Effector memory CD4-positive, alpha-beta T cell (primary cell): ENCODE measurements at places on chromosomes 11 and 22.

DNA sequence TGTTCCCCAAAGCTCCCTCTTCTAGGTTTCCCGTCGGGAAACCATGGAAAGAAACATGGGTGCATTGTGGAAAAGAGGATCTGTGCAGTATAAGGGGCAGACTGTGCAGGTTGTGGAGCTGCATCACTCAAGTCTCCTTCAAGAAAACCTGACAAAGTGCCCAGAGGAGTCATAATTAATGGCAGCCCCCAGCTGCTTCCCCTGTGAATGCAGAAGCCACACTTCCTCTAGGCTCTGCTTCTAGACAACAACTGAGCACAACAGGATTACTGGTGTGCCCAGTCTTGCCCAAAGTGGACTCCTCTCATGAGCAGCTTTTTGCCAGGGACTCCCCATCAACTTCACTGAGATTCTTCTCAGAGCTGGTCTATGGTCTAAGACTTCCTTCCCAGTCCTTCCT, 42.6 kb upstream of the SCUBE2 start:
- no peak for DNase-seq

DNA sequence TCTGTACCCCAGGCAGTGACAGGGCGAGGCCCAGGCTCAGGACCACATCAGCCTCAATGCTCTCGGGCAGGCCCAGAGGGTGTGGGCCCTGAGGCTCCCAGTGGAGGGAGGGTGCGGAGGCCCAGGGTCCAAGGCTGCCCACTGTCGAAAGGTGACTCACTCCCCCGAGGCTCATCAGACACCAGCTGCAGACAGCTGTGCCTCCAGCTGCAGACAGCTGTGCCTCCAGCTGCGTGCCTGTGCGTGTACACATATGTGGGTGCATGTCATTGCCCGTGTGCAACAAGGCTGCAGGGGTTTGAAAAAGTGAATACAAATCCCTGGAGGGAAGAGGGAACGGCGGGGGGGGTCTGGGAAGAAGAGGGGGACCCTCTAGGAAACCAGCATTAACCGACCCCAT, 134.3 kb downstream of the BRD1 start:
- DNase-seq: no peak

GRCh38 chr22:28771195-28771791, 1.2 kb upstream of the CCDC117 start:
- no peak for DNase-seq

GRCh38 chr11:94780432-94780831, 12.3 kb downstream of the AMOTL1 start:
- DNase-seq: no peak

- no peak for DNase-seq
Observed at GRCh38 chr11:125869521-125869920, 17.9 kb upstream of the HYLS1 start.

DNA sequence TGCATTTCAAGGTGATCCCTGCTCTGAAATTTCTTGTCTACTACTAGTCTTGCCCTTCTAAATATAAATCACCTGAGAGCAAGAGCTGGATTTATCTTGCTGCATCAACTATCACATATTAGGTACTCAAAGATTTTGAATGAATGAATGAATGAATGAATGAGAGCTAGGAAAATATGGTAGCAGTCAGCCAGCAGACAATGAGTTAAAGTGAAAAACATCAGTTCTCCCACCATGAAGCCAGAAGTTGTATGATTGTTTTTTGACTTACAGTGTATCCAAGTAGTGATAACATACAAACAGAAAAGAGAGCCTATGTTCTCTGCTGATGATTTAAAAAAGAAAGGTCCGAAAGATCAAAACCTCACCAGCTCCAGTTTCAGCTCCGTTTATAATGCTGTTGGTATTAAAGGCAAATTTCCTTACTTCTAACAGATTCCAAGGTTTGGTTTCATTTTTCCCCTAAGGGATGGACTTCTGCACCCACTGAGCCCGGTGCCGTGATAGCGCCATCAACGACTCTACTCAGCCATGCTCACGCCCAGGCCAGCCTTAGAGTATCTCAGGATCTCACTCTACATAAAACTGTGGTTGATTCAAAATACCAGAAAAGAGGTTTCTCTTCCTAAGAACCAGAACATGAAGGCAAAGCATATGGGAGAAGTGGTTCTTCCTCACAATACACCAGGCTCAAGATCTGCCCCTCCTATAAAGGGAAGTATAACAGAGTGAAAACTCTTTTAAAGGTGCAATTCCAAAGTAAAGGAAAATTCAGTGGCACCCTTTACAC, 92.0 kb downstream of the SGSM3 start:
- no peak for DNase-seq

- DNase-seq: no peak
Observed at GRCh38 chr11:7826324-7826723, 29.6 kb upstream of the OR5P2 start.

- DNase-seq: no peak
Observed at GRCh38 chr11:10565493-10565892, 3.0 kb downstream of the LYVE1 start.

- DNase-seq: no peak
Observed at GRCh38 chr11:212150-213100, 4.9 kb downstream of the RIC8A start.

GRCh38 chr11:125787827-125788226, at the start of gene PATE3:
Gene PATE3 (plus strand): TSS chr11:125788127. CDS start chr11:125788152, 25 bp downstream.
- DNase-seq: no peak

GRCh38 chr11:47244448-47245350, 3.9 kb downstream of the ACP2 start:
- DNase-seq: no peak
